ENCODE measurements at places on chromosomes 6 and 20.

DNA sequence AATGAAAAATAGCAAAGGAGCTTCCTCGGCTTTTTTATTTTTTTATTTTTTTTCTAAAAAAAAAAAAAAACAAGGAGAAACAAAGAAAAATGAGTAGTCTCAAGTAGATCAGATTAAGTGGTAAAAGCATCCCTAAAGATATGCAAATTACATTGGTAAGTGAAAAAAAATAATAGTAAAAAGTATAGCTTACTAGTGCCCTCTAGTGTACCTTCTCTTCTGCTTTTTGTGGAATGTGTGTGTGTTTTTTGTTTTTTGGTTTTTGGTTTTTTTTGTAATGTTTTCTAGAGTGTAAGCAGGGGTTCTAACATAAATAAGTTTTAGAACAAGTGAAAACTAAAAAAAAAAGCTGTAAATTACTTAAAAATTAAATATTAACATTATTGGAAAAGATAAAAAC, 1062.0 kb downstream of the HACE1 start:
- DNase-seq, result no peak

DNA sequence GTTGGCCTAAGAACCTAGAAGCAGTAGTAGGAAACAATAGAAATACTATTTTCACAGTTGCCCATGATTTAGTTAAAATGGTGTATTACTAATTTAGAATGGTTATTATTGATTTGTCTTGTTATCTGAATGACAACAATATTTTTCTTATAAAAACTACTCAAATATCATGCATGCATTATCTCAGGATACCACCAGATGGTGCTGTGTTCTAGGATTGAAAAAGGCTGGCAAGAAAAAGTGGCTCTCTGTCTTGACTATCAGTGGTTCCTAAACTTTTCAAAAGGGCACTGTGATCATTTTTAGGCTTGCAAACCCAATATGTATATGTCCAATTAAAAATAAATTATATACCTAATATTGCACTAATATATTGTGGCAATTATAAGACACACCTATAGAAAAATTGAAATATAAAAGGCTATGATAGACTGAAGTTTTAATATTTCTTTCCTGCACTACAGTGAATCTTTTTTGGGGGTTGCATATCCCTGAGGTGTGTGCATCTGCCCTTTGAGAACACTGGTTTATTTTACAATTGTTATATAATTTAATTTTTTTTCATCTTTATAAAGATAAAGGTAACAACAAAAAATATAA, 131.7 kb upstream of the MLIP start:
- no peak for DNase-seq

GRCh38 chr6:36301085-36301658, 31.3 kb downstream of the PNPLA1 start:
- DNase-seq, result no peak

- DNase-seq, result no peak
Measured at GRCh38 chr6:50330347-50330746, 280.6 kb upstream of the DEFB112 start.

- no peak for DNase-seq
Measured at GRCh38 chr20:37520419-37520955, 563 bp upstream of the NNAT start.

DNA sequence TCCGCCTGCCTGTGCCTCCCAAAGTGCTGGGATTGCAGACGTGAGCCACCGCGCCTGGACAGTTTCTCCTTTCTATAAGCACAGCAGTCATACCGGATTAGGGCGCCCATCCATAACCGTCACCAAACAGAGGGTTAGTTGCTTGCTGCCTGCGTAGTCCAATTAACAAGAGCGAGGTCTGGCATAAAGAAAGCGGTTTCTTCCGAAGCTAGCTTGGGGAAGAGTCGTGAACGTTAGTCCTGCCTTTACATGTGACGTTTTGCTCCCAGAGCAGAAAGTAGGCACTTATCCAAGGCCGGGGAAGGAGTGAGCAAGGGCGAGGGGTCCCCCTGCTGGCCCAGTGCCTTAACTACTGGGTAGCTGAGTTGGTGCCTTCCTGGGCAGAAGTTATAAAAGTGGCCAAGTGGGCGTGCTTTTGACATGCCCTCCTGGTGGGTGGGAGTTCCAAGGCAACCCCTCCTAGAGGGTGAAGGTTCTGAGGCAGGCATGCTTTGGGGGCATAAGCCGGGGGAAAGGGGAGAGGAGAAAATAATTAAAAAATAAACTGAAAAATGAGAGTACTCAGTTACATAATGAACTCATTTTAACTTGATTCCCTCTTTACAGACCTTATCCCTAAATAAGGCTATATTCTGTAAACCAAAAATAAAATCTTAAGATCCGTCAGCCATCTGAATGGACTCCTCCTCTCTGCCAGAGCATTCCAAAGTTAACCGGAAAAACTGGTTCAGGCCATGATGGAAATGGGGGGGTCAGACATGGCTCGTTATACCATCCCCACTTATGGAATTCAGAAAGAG, 88.0 kb downstream of the FAM217A start:
- DNase-seq, result peak; percentile 85

GRCh38 chr20:62741701-62742491, 33.3 kb downstream of the NTSR1 start:
- DNase-seq, result no peak

DNA sequence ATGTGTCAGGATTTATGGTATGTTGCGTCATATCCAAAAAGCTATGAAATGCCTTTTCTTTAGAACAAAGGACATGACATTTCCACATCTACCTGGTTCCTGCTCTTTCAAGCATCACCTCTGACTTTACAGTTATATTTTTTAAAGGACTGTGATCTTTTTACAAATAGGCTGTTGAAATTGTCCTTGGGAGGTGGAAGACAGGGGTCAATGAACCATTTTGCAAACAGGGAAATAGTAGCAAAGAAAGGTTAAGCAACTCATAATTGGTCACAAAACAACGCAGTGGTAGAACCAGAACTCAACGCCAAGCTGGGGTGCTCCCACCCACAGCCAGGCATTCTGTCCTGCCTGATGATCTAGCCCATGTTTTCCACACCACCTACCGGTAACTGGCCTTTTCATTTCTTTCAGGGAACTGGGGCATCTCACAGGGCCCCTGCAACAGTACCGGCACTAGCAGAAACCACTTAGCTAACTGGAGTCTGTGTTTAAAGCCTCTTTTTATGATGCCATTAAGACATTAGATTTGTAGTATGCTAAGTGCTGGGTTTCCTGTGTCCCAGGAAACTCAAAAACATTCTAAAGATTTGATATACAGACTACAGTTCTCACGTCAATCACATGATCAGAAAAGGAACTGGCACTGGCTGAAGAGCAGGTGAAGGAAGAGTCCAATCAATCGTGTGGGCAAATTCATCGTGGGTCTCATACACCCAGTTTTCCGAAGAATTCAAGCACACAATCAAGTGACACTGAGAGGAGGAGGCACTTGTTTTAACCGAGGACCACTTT, 13.9 kb downstream of the ZNF217 start:
- no peak for DNase-seq

- no peak for DNase-seq
Measured at GRCh38 chr6:80214436-80215022, 108.1 kb downstream of the BCKDHB start.

GRCh38 chr6:100452998-100453397, 11.7 kb downstream of the SIM1 start:
- DNase-seq, result no peak

DNA sequence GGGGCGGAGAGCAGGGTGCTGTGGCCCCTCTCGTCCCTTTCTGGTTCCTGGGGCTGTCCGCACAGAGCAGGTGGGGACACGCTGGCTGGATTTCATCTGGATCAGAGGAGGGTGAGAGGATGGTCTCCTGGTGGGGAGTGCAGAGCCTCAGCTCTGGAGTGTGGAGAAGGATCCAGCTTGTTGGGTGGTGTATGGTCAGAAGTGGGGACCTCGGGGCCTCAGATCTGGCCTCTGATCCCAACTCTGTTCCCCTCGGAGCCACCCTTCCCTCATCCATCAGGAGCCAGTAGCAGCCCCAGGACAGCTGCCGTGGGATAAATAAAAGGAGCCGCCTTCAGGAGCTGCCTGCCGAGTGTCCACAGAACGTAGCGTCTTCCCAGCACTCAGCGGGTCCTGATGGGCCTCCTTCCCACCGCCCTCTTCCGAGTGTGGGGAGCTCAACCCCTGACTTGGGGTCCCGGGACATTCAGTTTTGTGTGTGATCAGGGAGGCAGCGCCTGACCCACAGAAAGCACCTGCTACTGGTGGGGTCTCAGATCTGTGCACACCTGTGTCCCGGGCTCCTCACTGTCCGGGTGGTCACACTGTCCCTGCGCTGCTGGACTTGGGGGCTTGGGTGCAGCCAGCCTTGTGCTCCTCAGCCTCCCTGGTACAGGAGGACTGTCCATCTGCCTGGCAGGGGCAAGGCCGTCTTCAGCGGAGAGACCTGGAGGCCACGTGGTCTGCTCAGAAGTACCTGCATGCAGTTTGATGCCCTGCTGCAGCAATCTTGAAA, 25.4 kb upstream of the BHLHE23 start:
- DNase-seq, result no peak

- no peak for DNase-seq
Measured at GRCh38 chr20:48626226-48626937, 201.4 kb downstream of the PREX1 start.

- DNase-seq, result peak; percentile 72
Measured at GRCh38 chr6:160455541-160456213, 107.5 kb downstream of the SLC22A3 start.

- DNase-seq, result no peak
Measured at GRCh38 chr6:169328112-169328801, 74.6 kb upstream of the THBS2 start.

DNA sequence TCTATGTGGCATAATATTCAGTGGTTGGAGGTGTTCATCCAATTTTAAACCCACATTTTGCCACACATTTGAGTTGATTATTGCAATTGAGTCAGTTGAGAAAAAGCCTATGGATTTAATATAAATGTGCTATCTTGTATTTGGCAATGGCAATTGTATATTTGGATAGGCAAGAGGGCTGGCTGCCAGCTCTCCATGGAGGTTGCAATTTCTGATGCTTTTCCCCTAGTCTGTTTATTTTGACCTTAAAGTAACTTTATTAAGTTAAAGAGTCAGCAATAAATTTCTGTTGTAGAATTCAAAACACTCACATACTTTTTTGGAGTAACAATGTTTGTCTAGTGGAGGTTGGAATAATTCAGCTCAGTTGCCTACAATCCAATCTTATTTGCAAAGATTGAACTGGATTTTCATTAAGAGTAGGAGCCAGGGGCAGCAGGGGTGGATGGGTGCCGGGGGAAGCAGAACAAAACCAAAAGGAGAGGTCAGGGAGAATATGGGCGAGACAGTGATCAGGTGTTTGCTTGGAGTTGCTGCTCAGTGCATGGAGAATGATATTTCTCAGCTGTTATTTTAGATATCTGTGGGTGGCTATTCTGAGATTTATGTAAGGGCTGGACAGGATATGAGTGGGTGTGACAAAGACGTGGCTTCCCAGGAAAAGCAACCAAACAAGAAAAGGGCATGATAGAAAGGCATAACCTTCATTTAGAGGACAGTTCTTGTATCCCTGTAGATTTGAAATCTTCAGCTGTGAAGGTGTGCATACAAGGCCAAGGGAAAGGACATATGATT, 163.0 kb downstream of the HDGFL1 start:
- DNase-seq, result no peak

DNA sequence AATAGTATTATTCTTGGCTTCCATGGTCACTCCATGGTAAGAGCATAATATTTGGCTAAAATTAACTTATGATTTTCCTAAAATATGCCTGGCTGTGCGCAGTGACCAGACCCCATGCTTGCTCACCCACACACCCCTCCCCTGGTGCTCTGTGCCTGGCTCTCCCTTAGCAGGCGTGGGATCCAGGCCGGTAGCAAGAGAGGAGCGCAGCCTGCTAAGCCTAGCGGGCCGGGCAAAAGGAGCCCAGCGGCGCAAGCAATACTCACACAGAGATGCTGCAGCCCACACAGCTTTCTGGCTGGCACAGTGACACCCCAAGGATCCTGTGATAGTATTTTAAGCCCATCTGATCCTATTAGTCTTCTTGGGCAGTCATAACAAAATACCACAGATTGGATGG, 79.8 kb upstream of the EYS start:
- DNase-seq, result no peak

DNA sequence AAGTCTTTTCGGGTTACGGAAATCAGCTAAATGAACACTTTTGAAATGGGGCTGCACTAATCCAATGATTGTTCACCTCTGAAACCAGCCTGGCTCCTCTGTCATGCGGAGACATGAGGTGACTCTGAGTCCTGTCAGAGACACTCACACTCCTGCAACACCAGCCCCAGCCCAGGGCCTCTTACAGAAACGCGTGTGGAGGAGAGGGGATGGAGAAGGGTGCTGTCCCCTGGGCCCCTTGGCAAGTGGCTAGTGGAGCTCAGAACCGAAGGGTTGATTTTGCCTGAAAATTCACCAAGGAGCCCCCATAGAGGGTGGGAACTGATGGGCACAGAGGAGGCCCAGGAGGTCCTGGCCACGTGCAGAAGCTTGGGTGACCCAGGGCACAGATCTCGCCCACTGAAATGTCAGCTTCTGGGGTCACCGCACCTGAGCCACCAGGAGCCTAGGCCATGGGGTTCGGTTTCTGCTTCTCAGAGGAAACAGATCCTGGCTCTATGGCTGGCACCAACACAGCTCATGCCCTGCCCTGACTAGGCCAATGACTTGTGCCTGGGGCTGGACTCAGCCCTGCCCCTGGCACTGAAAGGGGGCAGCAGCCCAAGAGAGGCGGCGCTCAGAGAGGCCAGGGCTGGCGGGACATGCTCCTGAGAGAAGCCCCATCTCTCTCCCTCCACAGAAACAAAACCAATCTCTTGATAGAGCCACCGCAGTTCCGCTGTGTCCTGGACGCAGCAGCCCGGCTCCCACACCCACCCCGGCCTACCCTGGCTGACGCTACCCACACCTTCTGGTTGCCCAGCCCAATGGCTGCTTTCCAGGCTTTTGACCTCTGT, 144.7 kb downstream of the ERMARD start:
- DNase-seq, result no peak

DNA sequence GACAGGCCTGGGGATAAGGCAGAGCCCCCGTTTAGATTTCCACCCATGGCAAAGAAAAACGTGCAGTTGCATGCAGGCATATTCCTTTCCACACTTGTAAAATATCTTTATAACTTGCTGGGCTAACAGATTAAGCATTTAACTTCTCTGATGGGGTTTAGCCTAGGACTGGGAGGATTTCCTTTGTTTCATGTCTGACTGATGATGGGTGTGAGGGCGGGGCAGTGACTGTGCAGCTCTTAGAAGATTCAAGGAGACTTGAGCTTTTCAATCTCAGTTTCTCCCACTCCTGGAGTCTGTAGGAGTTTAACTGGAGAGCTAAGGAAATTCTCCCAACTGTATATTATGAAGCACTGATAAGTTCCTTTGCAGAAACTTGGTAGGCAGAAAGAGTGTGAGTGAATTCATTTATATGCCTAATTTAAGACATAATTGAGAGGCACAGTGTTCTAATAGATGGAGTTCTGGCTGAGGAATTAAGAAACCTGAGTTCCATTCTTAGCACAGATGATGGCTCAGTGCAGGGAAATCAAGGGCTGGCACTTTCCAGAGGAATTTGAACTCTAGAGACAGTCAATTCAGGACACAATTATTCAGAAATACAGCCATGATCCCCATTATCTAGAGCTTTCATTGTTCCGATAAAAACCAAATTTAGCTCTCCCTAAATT, 214.6 kb upstream of the CNR1 start:
- no peak for DNase-seq
